ENCODE measurements at places on chromosomes 5 and 9. TPM values are rescaled to one million over a fixed set of nuclear protein-coding genes. Genes with fewer than 3 reads are reported as not detected.

PDLIM4 gene
- total RNA-seq, result 67.2 TPM

MARCHF3 gene
- total RNA-seq, result 11.6 TPM

DNA sequence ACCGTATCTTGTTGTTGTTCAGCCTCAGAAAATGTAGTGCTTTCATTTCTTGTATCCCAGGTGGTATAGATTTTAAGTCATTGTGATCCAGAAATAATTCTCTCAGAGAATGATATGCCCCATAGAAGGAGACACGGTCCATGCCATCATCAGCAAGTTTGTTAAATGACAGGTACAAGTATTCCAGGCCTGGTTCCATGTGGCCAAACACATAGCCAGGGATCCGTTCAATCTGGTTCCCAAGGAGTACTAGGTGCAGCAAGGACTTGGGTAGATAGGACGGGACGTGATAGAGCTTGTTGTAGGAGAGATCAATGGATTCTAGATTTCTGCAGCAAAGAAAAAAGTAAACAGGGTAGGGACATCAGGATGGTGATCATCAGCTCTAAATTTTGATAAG is 18.4 kb upstream of the ASPN start:
- H3K27me3 ChIP-seq, result no peaks in the 10 kb centered on the region
- peaks cover 10% of the 10 kb centered on the region for H3K4me1 ChIP-seq
- no peak for DNase-seq
- no peak overlapping the region for H3K4me3 ChIP-seq
- H3K27ac ChIP-seq, result no peak overlapping the region

DNA sequence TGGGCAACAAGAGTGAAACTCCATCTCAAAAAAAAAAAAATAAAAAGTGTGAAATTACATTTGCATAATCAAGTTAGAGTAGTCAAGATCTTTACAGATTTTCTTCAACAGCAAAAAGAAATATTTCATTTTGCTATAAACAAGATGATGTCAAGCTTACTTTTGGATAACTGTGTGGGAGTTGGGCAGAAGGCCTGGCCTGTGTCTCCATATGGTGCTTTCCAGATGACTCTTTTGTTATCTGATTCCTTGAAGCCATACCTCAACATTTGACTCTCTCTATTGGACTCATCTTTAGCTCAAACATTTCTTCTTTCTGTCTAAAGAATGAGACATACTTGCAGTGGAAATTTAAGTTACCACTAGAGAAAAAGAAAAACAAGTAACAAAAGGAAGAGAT is 246.8 kb downstream of the MSX2 start:
- DNase-seq, result no peak
- H3K4me1 ChIP-seq, result no peaks in the 10 kb centered on the region
- no peaks in the 10 kb centered on the region for H3K36me3 ChIP-seq
- H3K27ac ChIP-seq, result no peak overlapping the region
- no peak overlapping the region for H3K4me3 ChIP-seq

- H3K27me3 ChIP-seq, result no peaks in the 10 kb centered on the region
- H3K27ac ChIP-seq, result no peak overlapping the region
- H3K36me3 ChIP-seq, result no peaks in the 10 kb centered on the region
- H3K4me3 ChIP-seq, result no peak overlapping the region
- no peak for DNase-seq
These were observed 103.7 kb downstream of the SIL1 start for GRCh38 chr5:139094154-139095131.

- H3K27me3 ChIP-seq, result no peaks in the 10 kb centered on the region
- no peak overlapping the region for H3K4me3 ChIP-seq
- DNase-seq, result no peak
These were observed 651.0 kb downstream of the NR2F1-AS1 start for GRCh38 chr5:92930057-92930456.

GRCh38 chr9:128203024-128203706 is at the start of gene DNM1:
Gene DNM1, plus strand, starts transcription at chr9:128203379. Its CDS starts 92 bp downstream, at chr9:128203471.
- H3K27me3 ChIP-seq, result no peaks in the 10 kb centered on the region
- no peaks in the 10 kb centered on the region for H3K36me3 ChIP-seq
- no peak within 1 kb of the TSS for H3K27ac ChIP-seq

DNA sequence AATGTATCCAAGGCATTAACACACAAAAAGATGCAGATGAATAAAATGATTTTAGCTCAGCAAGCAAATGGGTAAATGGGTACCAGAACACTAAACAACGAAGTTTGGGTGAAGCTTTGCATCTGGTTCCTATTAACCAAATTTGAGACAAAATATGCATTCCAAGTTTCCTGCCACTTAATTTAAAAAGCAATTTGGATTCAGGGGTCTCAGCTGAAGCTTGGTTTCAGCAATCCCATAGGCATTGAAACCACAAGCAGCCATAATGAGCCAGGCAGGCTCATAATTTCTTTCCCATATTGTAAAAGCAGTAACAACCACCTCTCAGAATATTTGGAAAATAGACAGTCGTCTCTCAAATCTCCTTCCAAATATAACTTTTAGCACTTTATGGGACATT is 138.9 kb downstream of the NXNL2 start:
- H3K4me1 ChIP-seq, result no peaks in the 10 kb centered on the region
- DNase-seq, result no peak
- no peak overlapping the region for H3K27ac ChIP-seq
- no peak overlapping the region for H3K4me3 ChIP-seq
- H3K27me3 ChIP-seq, result no peaks in the 10 kb centered on the region

- H3K27ac ChIP-seq, result no peak overlapping the region
- no peak for DNase-seq
- no peaks in the 10 kb centered on the region for H3K36me3 ChIP-seq
- H3K4me3 ChIP-seq, result no peak overlapping the region
These were observed 158.4 kb downstream of the NIPBL start for GRCh38 chr5:37034955-37035354.

- DNase-seq, result no peak
- no peaks in the 10 kb centered on the region for H3K36me3 ChIP-seq
- H3K4me3 ChIP-seq, result no peak overlapping the region
- no peak overlapping the region for H3K27ac ChIP-seq
- H3K4me1 ChIP-seq, result no peaks in the 10 kb centered on the region
- H3K27me3 ChIP-seq, result no peaks in the 10 kb centered on the region
These were observed 73.0 kb downstream of the RASEF start for GRCh38 chr9:82989929-82990328.

DNA sequence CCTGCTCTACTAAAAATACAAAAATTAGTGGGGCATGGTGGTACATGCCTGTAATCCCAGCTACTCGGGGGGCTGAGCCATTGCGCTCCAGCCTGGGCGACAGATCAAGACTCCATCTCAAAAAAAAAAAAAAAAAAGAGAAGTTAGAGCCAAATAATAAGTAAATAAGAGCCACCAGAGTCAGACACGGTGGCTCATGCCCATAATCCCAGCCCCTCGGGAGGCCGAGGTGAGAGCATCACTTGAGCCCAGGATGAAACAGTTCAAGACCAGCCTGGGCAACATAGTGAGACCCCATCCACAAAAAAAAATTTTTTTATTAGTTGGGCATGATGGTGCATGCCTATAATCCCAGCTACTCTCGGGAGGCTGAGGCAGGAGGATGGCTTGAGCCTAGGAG is 85.8 kb upstream of the LARP1 start:
- no peak overlapping the region for H3K4me3 ChIP-seq
- H3K27ac ChIP-seq, result no peak overlapping the region
- no peaks in the 10 kb centered on the region for H3K36me3 ChIP-seq

DNA sequence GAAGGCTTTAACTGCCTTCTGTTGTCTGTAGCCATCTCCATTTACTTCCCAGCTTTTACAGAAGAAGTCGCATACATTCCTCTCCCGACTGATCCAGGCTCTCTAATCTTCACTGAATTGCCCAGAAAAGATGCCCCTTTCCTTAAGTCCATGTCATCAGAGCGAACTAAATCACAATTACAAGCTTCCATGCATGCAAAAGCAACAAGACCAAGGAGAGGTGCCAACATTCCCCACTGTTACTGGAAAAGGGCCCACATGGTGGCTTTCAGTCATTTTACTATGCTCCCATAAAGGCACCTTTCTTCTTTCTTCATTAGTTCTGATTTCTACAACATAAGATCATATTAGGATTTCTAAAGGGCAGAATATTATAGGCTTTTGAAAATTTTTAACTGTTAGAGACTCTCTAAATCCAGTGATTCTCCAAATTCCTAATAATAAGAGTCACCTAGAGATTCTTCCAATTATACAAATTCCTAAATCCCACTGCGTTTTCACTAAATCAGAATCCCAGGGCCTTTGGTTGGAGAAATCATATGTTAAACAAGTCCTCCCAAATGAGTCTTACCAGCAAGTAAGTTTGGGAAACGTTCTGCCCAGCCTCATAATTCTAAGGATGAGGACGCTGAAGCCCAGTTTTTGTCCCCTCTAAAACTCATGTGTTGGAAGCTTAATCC is 17.0 kb upstream of the ZFR start:
- no peaks in the 10 kb centered on the region for H3K4me1 ChIP-seq
- no peak overlapping the region for H3K4me3 ChIP-seq
- no peak overlapping the region for H3K27ac ChIP-seq
- H3K36me3 ChIP-seq, result no peaks in the 10 kb centered on the region

DNA sequence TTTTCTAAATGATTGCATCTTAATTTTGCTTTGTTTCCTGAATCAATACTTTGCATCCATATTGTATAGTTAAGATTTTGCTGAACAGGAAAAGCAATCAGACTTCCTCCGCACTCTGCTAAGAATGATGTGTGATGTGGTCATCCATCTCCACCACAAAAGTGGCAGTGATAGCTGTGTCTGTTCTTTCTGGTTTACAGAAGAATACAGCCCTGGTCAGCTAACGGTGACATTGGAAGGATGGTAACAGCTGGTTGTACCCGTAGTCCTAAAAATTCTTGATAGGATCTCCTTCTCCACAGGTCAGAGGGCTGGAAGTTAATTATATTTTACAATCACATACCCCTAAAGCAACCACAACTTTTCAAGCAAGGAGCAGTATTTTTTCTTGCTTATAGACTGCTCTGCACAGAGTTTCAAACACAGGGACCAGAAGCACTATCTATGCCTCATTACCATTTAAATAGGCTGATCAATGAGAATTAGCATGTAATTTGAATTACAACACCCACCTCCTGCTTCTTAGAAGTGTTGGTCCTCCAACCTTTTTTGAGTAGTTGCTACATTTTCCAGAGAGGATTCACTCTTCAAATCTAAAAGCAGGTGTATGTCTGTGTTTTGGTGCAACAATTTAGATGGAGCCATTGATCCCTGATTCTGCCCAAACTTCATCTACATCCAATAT is 1191.9 kb upstream of the NUDT12 start:
- H3K27me3 ChIP-seq, result no peaks in the 10 kb centered on the region
- no peaks in the 10 kb centered on the region for H3K36me3 ChIP-seq
- DNase-seq, result no peak
- H3K27ac ChIP-seq, result no peak overlapping the region

DNA sequence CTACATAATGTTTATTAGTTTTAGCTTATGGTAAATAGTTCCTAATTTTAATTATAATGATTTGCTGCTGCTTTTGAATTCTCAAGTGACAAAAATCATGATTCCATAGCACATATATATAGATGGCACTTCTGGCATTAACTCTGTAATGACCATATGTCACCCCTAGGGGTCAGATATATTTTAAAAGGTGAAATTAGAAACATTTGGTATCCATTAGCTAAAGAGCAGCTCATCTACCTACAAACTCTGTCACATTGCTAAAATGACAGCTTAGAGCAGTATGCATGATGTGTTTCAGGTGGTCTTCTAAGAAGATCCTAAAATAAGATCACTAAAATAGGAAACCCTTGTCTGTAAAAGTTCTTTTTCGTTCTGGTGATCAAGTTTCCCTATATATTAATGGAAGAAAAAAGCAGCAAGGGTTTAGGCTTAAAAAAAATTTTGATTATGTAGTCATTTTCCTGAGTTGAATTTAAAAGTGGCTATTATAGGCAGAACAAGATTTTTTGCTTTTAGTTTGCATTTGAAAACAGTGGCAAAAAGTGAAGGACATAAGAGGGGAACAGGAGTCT is 157.7 kb upstream of the POU5F2 start:
- H3K27ac ChIP-seq, result no peak overlapping the region
- DNase-seq, result no peak
- no peaks in the 10 kb centered on the region for H3K27me3 ChIP-seq
- H3K4me3 ChIP-seq, result no peak overlapping the region
- H3K4me1 ChIP-seq, result no peaks in the 10 kb centered on the region
- H3K36me3 ChIP-seq, result no peaks in the 10 kb centered on the region

Data from fibroblast of lung (primary cell).